ENCODE measurements at places on chromosomes 2 and 18.

DNA sequence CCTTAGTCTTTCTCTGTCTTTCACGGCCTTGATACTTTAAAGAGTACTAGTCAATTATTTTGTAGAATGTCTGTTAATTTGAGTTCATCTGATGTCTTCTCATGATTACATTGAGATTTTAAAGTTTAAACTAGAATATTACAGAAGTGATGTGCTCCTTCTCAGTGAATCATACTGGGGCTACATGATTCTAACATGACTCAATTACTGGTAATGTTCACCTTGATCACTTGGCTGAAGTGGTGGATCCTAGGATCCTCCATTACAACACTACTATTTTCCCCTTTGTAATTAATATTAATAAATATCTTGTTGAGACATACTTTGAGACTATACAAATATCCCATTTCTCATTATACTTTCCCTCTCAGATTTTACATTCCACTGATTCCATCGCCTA is 148.5 kb downstream of the CAMKMT start:
- peaks cover 6% of the 10 kb centered on the region for H3K4me1 ChIP-seq
- DNase-seq: no peak
- H3K4me3 ChIP-seq: no peak overlapping the region

DNA sequence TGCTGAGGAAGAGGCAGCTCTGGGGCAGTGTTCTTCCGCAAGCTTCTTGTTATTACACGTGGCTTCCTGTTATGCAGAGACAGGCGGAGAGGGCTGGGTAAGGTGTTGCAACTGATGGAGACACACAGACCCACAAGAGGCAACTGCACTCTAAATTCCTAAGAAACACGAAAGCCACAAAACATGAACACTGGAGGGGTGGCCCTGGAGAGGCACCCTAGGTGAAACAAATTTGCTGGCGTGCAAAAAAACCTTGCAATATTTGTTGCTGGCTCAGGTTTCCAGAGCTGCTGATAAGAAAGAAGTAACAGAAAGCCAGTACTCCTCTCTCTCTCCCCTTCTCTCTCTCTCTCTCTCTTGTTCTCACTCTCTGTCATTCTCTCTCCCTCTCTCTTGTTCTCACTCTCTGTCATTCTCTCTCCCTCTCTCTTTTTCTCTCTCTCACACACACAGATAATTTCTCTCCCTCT is 31.8 kb downstream of the ARHGAP25 start:
- peaks cover 31% of the 10 kb centered on the region for H3K36me3 ChIP-seq
- H3K4me1 ChIP-seq: peaks cover 96% of the 10 kb centered on the region
- no peaks in the 10 kb centered on the region for H3K27me3 ChIP-seq
- H3K27ac ChIP-seq: peak overlapping the region; percentile 98
- no peak for DNase-seq

DNA sequence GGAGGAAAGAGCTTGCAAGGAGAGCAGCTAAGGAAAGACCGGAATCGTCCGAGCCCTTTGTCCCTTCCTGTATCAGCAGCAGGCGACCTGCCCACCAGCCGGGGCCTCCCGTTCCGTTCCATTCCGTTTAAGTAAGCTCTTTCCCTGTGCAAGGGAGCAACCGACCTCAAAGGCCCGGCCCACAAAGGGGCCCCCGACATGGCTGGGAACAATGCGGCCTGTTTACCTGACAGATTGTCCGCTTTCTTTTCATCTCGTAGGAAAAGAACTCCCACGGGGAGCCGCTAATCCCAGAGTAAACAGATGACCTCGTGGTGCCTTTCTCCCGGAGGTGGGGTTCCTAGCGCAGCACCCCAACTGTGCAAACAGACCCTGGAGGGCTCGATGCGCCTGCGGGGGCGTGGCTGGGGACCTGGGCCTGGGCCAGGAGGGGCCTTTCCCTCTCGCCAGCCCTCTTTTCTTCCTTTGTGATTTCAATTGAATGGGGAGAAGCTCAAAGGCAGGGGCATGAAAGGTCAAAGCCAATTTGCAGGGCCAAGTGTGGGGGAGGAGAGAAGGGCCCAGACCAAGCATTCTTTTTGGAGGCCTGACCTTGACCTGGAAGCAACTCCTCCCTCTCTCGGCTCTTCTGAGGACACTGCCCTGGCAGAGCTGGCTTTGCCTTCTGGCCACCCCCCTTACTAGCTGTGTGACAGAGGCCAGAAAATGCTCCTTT is 120.2 kb downstream of the INHBB start:
- no peaks in the 10 kb centered on the region for H3K4me1 ChIP-seq
- no peak overlapping the region for H3K4me3 ChIP-seq
- H3K36me3 ChIP-seq: no peaks in the 10 kb centered on the region
- no peak overlapping the region for H3K27ac ChIP-seq
- H3K27me3 ChIP-seq: peaks cover 4% of the 10 kb centered on the region

- peaks cover under 1% of the 10 kb centered on the region for H3K36me3 ChIP-seq
- H3K4me1 ChIP-seq: peaks cover 19% of the 10 kb centered on the region
- no peak overlapping the region for H3K27ac ChIP-seq
Measured at GRCh38 chr2:241010531-241011295, 12.3 kb downstream of the SNED1 start.

DNA sequence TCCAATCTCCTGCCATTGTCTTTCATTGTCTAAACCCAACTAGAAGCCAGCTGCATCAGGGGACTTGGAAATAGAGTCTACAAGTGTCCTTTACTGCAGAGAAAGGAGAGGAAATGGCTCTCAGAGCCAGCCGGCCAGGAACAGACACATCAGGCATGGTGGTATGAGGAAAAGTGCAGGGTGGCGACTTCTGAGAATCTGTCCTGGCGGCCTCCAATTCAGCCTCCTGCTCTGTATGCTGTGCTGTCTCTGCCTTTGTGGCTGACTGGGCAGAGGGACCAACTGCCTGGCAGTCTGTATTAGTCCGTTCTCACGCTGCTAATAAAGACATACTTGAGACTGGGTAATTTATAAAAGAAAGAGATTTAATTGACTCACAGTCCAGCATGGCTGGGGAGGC is 36.8 kb upstream of the AQP4 start:
- H3K27ac ChIP-seq: no peak overlapping the region
- H3K4me3 ChIP-seq: no peak overlapping the region
- H3K4me1 ChIP-seq: no peaks in the 10 kb centered on the region
- DNase-seq: no peak
- no peaks in the 10 kb centered on the region for H3K36me3 ChIP-seq

GRCh38 chr2:160200921-160201320 is 849 bp upstream of the ITGB6 start:
- H3K27ac ChIP-seq: no peak overlapping the region
- H3K27me3 ChIP-seq: no peaks in the 10 kb centered on the region
- no peak overlapping the region for H3K4me3 ChIP-seq
- DNase-seq: no peak
- peaks cover 9% of the 10 kb centered on the region for H3K4me1 ChIP-seq

- no peaks in the 10 kb centered on the region for H3K4me1 ChIP-seq
- H3K27me3 ChIP-seq: peaks cover 8% of the 10 kb centered on the region
- no peak overlapping the region for H3K4me3 ChIP-seq
- no peaks in the 10 kb centered on the region for H3K36me3 ChIP-seq
- H3K27ac ChIP-seq: no peak overlapping the region
Measured at GRCh38 chr2:100629309-100629708, 66.5 kb downstream of the PDCL3 start.

- no peaks in the 10 kb centered on the region for H3K36me3 ChIP-seq
- DNase-seq: no peak
- H3K27me3 ChIP-seq: peaks cover 13% of the 10 kb centered on the region
- no peak overlapping the region for H3K4me3 ChIP-seq
- H3K27ac ChIP-seq: no peak overlapping the region
Measured at GRCh38 chr2:16775899-16776231, 110.2 kb upstream of the CYRIA start.

- no peaks in the 10 kb centered on the region for H3K4me1 ChIP-seq
- no peak overlapping the region for H3K27ac ChIP-seq
- no peaks in the 10 kb centered on the region for H3K27me3 ChIP-seq
- H3K36me3 ChIP-seq: no peaks in the 10 kb centered on the region
- DNase-seq: no peak
Measured at GRCh38 chr2:228369400-228370031, 188.0 kb upstream of the SPHKAP start.

GRCh38 chr2:235088496-235088921 is 136.7 kb downstream of the SH3BP4 start:
- H3K27ac ChIP-seq: no peak overlapping the region
- DNase-seq: no peak
- H3K27me3 ChIP-seq: peaks cover 33% of the 10 kb centered on the region
- H3K4me1 ChIP-seq: peaks cover 5% of the 10 kb centered on the region
- H3K4me3 ChIP-seq: no peak overlapping the region

DNA sequence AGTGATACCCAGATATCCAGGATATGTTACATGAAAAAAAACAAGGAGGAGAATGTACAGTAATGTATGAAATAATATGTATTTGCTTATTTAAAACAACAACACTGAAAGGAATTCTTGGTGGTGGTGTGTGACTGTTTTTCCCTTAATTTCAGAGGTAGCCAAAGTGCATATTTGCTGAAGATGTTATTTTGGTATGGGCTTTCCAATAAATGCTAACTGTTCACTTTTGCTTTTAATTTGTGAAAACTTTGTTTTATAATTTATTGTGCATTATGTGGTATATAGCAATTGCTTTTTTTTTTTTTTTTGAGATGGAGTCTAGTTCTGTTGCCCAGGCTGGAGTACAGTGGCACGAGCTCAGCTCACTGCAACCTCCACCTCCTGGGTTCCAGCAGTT is 7.6 kb downstream of the CCNYL1 start:
- DNase-seq: no peak
- peaks cover 10% of the 10 kb centered on the region for H3K36me3 ChIP-seq
- no peak overlapping the region for H3K27ac ChIP-seq
- peaks cover 27% of the 10 kb centered on the region for H3K4me1 ChIP-seq
- H3K4me3 ChIP-seq: no peak overlapping the region

GRCh38 chr2:50885948-50886347 is 146.0 kb downstream of the NRXN1 start:
- H3K4me3 ChIP-seq: no peak overlapping the region
- no peaks in the 10 kb centered on the region for H3K4me1 ChIP-seq
- no peak overlapping the region for H3K27ac ChIP-seq

- no peak overlapping the region for H3K27ac ChIP-seq
- peaks cover 12% of the 10 kb centered on the region for H3K27me3 ChIP-seq
- DNase-seq: no peak
- no peak overlapping the region for H3K4me3 ChIP-seq
- no peaks in the 10 kb centered on the region for H3K4me1 ChIP-seq
Measured at GRCh38 chr2:1020206-1020605, 69.6 kb downstream of the SNTG2 start.

DNA sequence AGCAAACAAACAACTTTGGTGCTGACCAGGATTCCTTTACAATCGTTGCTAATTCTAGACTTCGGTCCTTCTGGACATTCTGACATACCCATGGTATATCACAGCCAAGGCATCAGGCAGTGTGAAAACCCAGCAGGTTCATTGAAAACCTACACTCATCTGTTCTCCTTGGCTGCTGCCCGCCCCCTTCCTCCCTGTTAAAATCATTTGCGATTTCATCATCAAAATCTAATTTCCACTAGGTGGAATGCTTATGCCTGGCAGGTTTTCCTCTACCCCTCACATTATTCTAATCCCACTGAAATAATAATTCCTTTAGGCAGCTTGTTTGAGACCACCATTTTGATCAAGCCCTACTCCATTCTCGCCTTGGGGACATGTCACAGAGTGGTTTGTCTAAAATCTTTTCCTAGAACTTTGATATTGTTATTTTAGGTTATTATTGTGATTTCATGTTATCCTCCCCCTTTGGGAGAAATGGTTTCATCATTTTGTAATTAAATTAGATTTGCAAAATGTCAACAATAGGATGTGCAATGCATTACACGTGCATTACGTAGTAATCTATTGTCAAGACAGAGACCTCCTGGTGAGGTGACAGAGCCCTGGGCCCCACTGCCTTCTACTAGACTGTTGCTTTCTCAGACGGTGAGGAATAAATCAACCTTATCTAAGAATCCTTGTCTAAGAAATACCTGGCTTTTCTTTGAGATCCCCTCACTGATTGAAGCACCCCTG is 31.0 kb upstream of the ASPRV1 start:
- H3K4me1 ChIP-seq: peaks cover 6% of the 10 kb centered on the region
- no peak overlapping the region for H3K27ac ChIP-seq
- no peak for DNase-seq
- H3K4me3 ChIP-seq: no peak overlapping the region
- H3K36me3 ChIP-seq: peaks cover 31% of the 10 kb centered on the region
- no peaks in the 10 kb centered on the region for H3K27me3 ChIP-seq

DNA sequence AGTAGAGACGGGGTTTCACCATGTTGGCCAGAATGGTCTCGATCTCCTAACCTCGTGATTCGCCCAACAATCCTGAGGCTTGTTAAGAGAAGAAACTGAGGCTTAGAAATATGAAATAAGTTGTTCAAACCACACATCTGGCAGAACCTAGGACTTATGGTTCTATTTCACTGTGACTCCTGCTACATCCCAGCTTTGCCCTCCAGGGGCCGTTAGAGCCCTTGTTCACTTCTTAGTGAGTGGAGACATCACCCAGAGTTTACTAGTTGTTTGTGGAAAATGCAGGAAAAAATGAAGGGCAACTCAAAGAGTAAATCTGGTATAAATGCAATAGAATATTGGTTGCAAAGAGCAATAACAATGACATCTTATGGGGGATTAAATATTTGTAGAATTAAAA is 43.9 kb downstream of the MARCHF4 start:
- no peak for DNase-seq
- no peak overlapping the region for H3K4me3 ChIP-seq
- H3K27me3 ChIP-seq: no peaks in the 10 kb centered on the region
- no peaks in the 10 kb centered on the region for H3K4me1 ChIP-seq

DNA sequence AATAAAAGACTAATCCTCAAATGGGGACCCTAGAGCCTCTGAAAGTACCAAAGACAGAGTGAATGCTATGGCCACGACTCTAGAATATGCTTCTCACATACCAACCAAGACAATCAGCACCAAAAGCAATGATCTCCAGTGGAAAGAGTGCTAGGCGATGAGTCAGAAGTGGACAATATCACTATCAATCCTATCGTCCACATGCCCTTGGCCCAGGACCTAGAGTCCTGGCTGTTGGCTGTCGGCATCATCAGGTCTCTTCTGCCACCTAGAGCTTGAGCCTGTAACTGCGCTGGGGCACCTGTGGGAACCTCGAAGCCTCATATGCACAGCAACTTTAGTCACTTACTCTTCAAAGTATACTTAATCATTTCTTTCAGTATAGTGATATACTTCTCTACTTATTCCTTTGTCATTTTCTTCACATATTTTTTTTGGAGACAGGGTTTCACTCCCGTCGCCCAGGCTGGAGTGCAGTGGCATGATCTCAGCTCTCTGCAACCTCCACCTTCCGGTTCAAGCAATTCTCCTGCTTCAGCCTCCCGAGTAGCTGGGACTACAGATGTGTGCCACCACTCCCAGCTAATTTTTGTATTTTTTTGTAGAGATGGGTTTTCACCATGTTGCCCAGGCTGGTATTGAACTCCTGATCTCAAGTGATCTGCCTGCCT is 29.7 kb downstream of the NOL10 start:
- H3K27me3 ChIP-seq: no peaks in the 10 kb centered on the region
- no peak for DNase-seq
- no peak overlapping the region for H3K27ac ChIP-seq
- no peak overlapping the region for H3K4me3 ChIP-seq
- peaks cover 2% of the 10 kb centered on the region for H3K4me1 ChIP-seq

All from stimulated activated naive B cell treated with anti-CD40 and anti-IgM and Interleukin-4, amounts not matched to agents 10 μg/mL and 1 μg/mL and 100 μg/mL, for 72 hours (primary cell).